Caco-2 (cell line): ENCODE measurements at places on chromosomes 3 and 15. TPM values are rescaled to one million over a fixed set of nuclear protein-coding genes. Genes with fewer than 3 reads are reported as not detected.

- peaks cover 4% of the 10 kb centered on the region for H3K4me1 ChIP-seq
- H3K27ac ChIP-seq, result no peak overlapping the region
- no peaks in the 10 kb centered on the region for H3K36me3 ChIP-seq
- no peaks in the 10 kb centered on the region for H3K27me3 ChIP-seq
- DNase-seq, result no peak
Measured at GRCh38 chr3:38171622-38172021, 6.3 kb downstream of the OXSR1 start.

- H3K4me3 ChIP-seq, result no peak overlapping the region
- no peaks in the 10 kb centered on the region for H3K4me1 ChIP-seq
- H3K27me3 ChIP-seq, result no peaks in the 10 kb centered on the region
- no peak overlapping the region for H3K27ac ChIP-seq
Measured at GRCh38 chr15:64019764-64020163, 26.5 kb downstream of the DAPK2 start.

GRCh38 chr15:52567871-52568600 is 794 bp downstream of the ARPP19 start:
- H3K27ac ChIP-seq, result peak overlapping the region; percentile 85
- peak; percentile 65 for DNase-seq
- no peaks in the 10 kb centered on the region for H3K27me3 ChIP-seq
- no peaks in the 10 kb centered on the region; the same call in 1 of the 2 replicates for H3K4me1 ChIP-seq
- peak overlapping the region; percentile 56 for H3K4me3 ChIP-seq

DNA sequence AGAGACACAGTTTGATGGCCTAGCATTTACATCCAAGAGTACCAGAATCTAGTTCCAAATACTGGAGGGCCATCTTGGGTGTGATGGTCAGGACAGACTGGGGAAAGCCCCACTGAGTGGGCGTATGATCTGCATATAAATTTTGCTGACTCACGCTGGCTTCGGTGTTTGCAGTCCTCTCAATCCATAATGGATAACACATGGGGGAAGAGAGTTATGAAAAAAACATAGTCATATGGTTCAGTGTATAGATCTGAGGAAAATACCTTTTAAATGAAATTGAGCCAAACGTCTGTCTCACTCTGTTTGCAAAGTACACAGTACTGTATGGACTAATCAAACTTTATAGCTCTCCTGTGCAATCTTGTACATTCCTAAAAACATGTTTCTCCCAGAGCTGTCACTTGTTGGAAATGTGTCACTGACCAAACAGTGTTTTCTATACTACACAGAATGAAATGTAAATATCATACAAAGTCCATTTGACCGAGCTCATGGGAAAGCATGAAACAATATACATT is 125.3 kb upstream of the THBS1 start:
- H3K27me3 ChIP-seq, result no peaks in the 10 kb centered on the region
- H3K36me3 ChIP-seq, result no peaks in the 10 kb centered on the region
- no peak overlapping the region for H3K4me3 ChIP-seq
- peak; percentile 65 for DNase-seq
- peak overlapping the region; percentile 34 for H3K27ac ChIP-seq

DNA sequence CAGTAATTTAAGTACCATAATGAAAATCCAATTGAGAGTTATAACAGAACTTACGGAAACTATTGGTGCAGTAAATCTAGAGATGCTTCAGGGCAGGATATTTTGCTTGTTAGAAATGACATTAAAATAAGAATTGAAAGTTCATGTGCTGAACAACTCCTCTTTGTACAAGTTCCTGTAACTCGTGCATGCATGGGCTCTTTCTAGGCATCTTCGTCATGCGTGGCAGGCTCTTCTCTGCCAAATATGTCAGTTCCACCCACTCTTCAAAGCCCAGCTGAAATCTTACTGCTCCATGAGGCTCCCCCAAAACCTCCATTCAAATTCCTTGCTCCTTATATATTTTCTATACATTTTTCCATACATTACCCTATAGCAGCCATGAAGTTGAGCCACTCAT is 48.7 kb downstream of the FBN1 start:
- H3K4me3 ChIP-seq, result no peak overlapping the region
- no peak for DNase-seq
- no peaks in the 10 kb centered on the region for H3K36me3 ChIP-seq
- H3K27me3 ChIP-seq, result no peaks in the 10 kb centered on the region
- no peak overlapping the region for H3K27ac ChIP-seq

Gene NANOGP8
- not detected in 2 replicates for total RNA-seq

DNA sequence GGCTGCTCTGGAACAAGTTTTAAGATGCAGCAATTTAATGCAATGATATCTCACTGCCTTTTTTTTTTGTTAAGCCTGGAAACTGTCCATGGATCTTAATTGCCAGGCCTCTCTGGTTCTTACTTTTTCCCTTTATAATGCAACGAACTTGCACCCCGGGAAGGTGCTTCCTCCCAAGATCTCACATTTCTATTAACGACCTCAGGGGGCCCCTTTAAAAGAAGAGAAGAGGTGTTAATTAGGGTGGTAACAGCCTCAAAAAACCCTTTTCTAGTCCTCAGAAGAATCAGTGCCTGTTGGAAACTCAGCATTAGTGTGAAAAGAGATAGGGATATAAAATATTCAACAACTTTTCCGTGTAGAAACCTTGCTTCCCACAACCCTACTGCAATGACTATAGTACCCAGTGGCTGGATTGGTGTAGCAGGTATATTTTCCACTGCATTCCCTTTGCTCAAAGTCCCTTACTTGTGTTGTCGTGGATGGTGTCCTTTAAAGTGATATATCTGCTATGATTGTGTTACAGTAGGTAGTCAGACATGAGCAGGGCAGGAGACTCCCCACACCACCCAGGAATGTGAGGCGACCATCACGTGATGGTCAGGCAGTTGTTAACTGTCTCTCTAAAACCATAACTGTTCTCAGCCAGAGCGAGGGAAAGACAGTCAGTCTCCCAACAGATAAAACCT is 121.8 kb downstream of the CTNNB1 start:
- no peaks in the 10 kb centered on the region for H3K27me3 ChIP-seq
- no peak overlapping the region for H3K27ac ChIP-seq
- no peaks in the 10 kb centered on the region for H3K36me3 ChIP-seq
- DNase-seq, result no peak
- no peak overlapping the region for H3K4me3 ChIP-seq

GRCh38 chr3:181707980-181708379 is 3.7 kb upstream of the SOX2 start:
- H3K36me3 ChIP-seq, result no peaks in the 10 kb centered on the region
- H3K27me3 ChIP-seq, result no peaks in the 10 kb centered on the region
- no peak overlapping the region for H3K4me3 ChIP-seq
- no peak overlapping the region for H3K27ac ChIP-seq
- DNase-seq, result no peak

Gene PPP4R2
- 91.3 and 93.6 TPM in 2 replicates for total RNA-seq

Gene ITIH1
- 0.49 TPM in 1 of 2 replicates, not detected in the other for total RNA-seq

Gene NR2E3
- not detected in 2 replicates for total RNA-seq

Gene LRRN1
- 0.84 and 1.2 TPM in 2 replicates for total RNA-seq

GRCh38 chr3:177665122-177665808 is 468.0 kb upstream of the TBL1XR1 start:
- H3K4me3 ChIP-seq, result no peak overlapping the region
- no peak overlapping the region for H3K27ac ChIP-seq
- no peaks in the 10 kb centered on the region for H3K27me3 ChIP-seq
- no peaks in the 10 kb centered on the region for H3K4me1 ChIP-seq

Gene HIGD2B
- total RNA-seq, result not detected in 2 replicates

DNA sequence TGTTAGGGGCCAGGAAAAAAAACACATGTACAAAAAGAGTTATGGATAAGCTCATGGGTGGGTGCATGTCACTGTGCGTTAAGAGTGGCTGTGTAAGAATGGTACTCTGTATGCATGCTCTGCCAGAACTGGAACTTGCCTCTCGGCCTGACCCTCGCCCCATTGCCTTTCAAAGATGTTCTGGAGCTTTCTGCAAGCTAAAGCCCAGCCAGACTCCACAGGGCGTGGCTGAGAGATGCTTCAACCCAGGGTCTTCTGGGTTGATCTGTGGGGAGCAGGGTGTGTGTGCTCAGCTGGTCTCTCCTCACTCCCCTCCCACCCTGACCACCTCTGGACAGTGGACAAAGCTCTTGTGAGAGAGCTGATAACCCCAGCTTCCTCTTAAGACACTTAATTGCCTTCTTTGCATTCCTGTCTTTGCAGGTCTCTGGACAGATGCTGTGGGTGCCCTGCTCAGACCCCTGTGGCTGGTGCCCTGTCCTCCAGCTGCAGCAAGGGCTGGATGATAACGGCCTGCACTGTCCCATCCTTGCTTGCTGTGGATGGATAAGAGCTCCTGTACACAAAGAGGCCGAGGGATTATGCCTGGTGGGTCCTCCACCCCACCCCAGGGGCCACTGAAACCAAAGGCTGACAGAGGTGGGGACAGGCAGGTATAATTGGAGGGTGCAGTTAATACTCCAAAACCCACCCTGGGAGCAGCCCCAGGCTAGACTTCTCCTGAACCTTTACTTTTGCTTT is 28.7 kb downstream of the ALDH1L1 start:
- no peaks in the 10 kb centered on the region for H3K36me3 ChIP-seq
- no peaks in the 10 kb centered on the region for H3K27me3 ChIP-seq
- no peaks in the 10 kb centered on the region for H3K4me1 ChIP-seq
- H3K4me3 ChIP-seq, result no peak overlapping the region
- no peak for DNase-seq

- no peaks in the 10 kb centered on the region for H3K36me3 ChIP-seq
- DNase-seq, result no peak
- no peaks in the 10 kb centered on the region for H3K27me3 ChIP-seq
- no peak overlapping the region for H3K4me3 ChIP-seq
Measured at GRCh38 chr15:62618432-62618831, 424.1 kb upstream of the TPM1 start.

GRCh38 chr3:177679568-177680471 is 482.5 kb upstream of the TBL1XR1 start:
- H3K4me3 ChIP-seq, result no peak overlapping the region
- H3K27ac ChIP-seq, result no peak overlapping the region
- no peaks in the 10 kb centered on the region; the same call in 1 of the 2 replicates for H3K36me3 ChIP-seq
- H3K27me3 ChIP-seq, result no peaks in the 10 kb centered on the region

Gene CHRNA3
- not detected in 2 replicates for total RNA-seq

DNA sequence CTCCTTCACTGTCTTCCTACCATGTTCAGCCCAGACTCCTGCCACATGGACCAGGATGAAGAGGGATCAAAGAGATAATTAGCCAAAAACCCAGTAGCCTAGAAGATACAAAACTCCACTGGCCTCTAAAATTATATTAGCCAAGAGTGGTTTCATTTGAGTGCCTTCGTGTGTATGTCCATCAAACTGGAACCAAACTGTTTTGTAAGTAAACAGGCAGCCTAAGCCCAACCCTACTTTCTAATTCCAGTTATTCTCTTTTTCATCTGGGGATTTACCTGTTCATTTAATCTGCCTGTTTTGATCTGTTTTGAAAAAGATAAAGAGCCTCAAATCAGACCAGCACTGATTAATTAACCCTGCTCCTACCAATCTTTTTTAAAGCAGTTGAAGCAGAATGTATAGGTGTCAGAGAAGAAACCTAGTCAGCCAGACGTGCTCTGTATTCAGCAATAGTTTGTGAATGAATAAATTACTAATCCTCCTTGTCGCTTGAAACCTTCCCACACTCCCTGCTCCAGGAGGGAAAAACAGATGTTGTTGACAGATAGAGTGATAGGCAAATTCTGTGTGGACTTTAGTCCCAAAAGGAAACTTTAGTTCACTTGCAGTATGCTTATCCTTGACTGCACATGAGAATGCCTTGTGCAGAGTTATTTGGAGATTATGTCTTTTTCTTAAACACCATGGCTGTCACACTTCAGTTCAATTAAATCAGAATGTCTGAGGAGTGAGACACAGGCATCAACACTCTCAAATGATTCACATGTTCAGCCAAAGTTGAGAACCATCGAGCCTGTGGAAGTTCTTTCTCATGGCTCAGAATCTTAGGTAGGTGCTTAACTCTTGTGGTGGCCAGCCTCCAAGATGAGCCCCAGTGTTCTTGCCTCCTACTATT is 55.5 kb upstream of the ZBED2 start:
- no peak for DNase-seq
- H3K4me1 ChIP-seq, result 0 out of 2 replicates have a peak, but pooled peaks cover 10% of the 10 kb centered on the region
- no peak overlapping the region for H3K4me3 ChIP-seq
- H3K27me3 ChIP-seq, result no peaks in the 10 kb centered on the region
- no peaks in the 10 kb centered on the region for H3K36me3 ChIP-seq
- no peak overlapping the region for H3K27ac ChIP-seq

Gene ATP13A5
- total RNA-seq, result not detected in 2 replicates

Gene ABHD10
- 37.0 and 41.8 TPM in 2 replicates for total RNA-seq

Gene CLDN11
- total RNA-seq, result 0.41 and 0.51 TPM in 2 replicates

DNA sequence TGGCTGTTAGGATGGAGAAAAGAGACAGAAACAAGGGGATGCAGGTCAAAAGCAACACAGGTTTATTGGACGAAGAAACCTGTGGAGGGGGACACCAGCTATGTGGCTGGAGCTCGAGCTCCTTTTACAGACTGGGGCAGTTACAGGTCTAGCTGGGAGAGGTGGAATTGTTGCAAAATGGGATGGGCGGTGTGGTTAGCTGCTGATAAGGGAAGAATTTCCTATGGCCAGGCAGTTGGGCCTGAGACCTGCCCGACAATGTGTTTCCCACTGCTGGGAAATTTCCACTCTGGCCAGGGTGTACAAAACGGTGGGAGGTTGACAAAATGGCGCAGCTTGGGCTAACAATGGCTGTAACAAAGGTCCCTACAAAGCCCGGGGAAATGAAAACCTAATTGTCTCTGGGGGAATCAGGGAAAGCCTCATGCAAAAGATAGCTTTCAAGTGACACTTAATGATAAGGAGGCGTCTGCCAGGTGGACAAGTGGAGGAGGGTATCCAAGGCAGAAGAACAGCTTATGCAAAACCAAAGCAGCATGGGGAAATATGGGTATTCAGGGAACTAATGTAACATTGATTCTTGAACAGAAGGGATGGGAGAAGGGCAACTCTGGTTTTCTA is 137.4 kb upstream of the SGO1 start:
- peaks cover 81% of the 10 kb centered on the region for H3K4me1 ChIP-seq
- H3K4me3 ChIP-seq, result no peak overlapping the region
- peak; percentile 69 for DNase-seq
- no peaks in the 10 kb centered on the region for H3K36me3 ChIP-seq
- no peaks in the 10 kb centered on the region for H3K27me3 ChIP-seq
- peak overlapping the region; percentile 85 for H3K27ac ChIP-seq

DNA sequence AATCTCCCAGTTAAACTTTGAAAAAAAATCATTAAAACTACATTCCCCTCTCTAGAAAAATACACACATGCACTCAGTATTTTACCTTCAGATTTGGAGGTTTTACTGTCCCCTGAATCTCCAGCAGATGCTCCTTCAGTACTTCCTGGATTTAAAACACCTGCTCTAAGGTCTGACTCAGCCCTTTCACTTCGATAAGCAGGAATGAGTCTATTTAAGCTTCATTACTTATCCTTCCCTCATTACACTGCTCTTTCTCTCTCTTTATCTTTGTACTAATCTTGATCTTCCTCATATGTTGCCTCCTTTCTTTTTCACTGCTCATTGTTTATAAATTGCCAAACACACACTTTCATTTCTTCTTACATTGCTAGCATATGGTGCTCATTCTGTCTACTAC is 443.9 kb downstream of the DIPK2A start:
- no peaks in the 10 kb centered on the region for H3K27me3 ChIP-seq
- H3K27ac ChIP-seq, result no peak overlapping the region
- H3K4me1 ChIP-seq, result no peaks in the 10 kb centered on the region

Gene PRSS50
- not detected in 2 replicates for total RNA-seq

DNA sequence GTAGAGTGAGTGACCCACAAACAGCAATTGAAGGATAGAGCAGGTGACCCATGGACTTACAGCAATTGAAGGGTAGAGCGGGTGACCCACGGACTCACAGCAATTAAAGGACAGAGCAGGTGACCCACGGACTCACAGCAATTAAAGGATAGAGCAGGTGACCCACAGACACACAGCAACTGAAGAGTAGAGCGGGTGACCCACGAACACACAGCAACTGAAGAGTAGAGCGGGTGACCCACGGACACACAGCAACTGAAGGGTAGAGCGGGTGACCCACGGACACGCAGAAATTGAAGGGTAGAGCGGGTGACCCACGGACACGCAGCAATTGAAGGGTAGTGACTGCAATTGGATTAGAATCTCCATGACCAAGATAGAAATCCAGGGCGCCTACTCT is 9.8 kb upstream of the TNK2 start:
- H3K4me1 ChIP-seq, result peaks cover 6% of the 10 kb centered on the region; the same call in 1 of the 2 replicates
- H3K27me3 ChIP-seq, result no peaks in the 10 kb centered on the region; the same call in 1 of the 2 replicates
- no peak overlapping the region for H3K27ac ChIP-seq
